Activated CD4-positive, alpha-beta T cell treated with anti-CD3 and anti-CD28 coated beads, Interleukin-2, amount 10 ng/mL, durations not matched to agents 7 days and 5 days (primary cell): ENCODE measurements at places on chromosomes 7 and 10. TPM values are rescaled to one million over a fixed set of nuclear protein-coding genes. Genes with fewer than 3 reads are reported as not detected.

The EIF4EBP2 gene
- total RNA-seq: 56.1 TPM

The CPN1 gene
- not detected for total RNA-seq

The CALHM3 gene
- total RNA-seq: 0.17 TPM

The CYP26C1 gene
- 0.12 TPM for total RNA-seq

The MYPN gene
- not detected for total RNA-seq

The ACADSB gene
- 25.1 TPM for total RNA-seq

The JCAD gene
- not detected for total RNA-seq

The CDHR1 gene
- 0.07 TPM for total RNA-seq

The PLEKHS1 gene
- total RNA-seq: 0.10 TPM

The SHOC2 gene
- total RNA-seq: 47.8 TPM

The CTNNA3 gene
- 0.57 TPM for total RNA-seq

The AGBL3 gene
- total RNA-seq: 1.9 TPM

The RAMP3 gene
- total RNA-seq: not detected

The AMPH gene
- total RNA-seq: not detected

The GIMAP6 gene
- 105 TPM for total RNA-seq

The OR13A1 gene
- total RNA-seq: 0.15 TPM

The TUBB8 gene
- total RNA-seq: not detected

The CNPY1 gene
- not detected for total RNA-seq

The WNT8B gene
- 0.40 TPM for total RNA-seq

The CALML3 gene
- total RNA-seq: not detected

The ADCY1 gene
- total RNA-seq: 0.99 TPM

The DLX5 gene
- not detected for total RNA-seq

The TRIM50 gene
- not detected for total RNA-seq

The PPA1 gene
- total RNA-seq: 124 TPM

The GSTO1 gene
- total RNA-seq: 139 TPM

The NODAL gene
- not detected for total RNA-seq

The SLC29A4 gene
- total RNA-seq: 0.25 TPM

The LIPK gene
- not detected for total RNA-seq

The BNIP3 gene
- 62.2 TPM for total RNA-seq

The IL6 gene
- 0.92 TPM for total RNA-seq

The PTN gene
- not detected for total RNA-seq

The NCF1 gene
- 2.6 TPM for total RNA-seq

The NUDT13 gene
- 1.5 TPM for total RNA-seq

The SDHAF3 gene
- total RNA-seq: 15.1 TPM

The TMEM196 gene
- total RNA-seq: not detected

The CYP2C18 gene
- not detected for total RNA-seq

The MAT1A gene
- total RNA-seq: not detected

The ATXN7L1 gene
- total RNA-seq: 25.4 TPM

The SUN1 gene
- total RNA-seq: 76.8 TPM

The CDH23 gene
- 4.0 TPM for total RNA-seq

The IGFBP1 gene
- not detected for total RNA-seq

The GPR141 gene
- total RNA-seq: not detected

The KCNH2 gene
- 0.27 TPM for total RNA-seq

The ITIH5 gene
- not detected for total RNA-seq

The STOX1 gene
- 1.1 TPM for total RNA-seq

The PRSS37 gene
- not detected for total RNA-seq

The MORN4 gene
- 1.2 TPM for total RNA-seq

The FAM25C gene
- total RNA-seq: not detected
